ENCODE measurements at places on chromosomes 6 and 20.

GRCh38 chr6:115078555-115078954 lies 735.7 kb upstream of the HS3ST5 start:
- no peak overlapping the region for H3K4me3 ChIP-seq
- no peaks in the 10 kb centered on the region for H3K27me3 ChIP-seq
- no peaks in the 10 kb centered on the region for H3K36me3 ChIP-seq
- no peaks in the 10 kb centered on the region for H3K4me1 ChIP-seq
- no peak for DNase-seq

DNA sequence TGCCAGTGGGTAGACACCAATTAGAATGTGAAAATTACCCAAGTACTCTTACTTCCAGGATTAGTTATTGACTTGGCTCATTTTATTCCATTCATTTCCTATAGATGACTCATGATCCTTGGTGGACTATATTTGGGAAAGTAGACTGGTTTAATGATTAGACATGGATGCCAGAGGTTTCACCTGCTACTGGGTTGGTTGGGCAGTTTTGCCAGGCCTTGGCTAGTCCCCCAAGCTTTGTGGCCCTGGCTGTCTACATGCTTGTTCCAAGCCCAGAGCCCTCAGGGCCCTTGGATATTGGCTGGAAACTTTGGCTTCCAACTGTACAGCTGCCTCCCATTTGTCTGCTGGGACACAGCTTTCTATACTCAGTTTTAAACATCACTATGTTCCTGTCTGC lies 104.1 kb downstream of the ZFP64 start:
- H3K27ac ChIP-seq: no peak overlapping the region
- H3K4me1 ChIP-seq: no peaks in the 10 kb centered on the region
- DNase-seq: no peak
- peaks cover 5% of the 10 kb centered on the region for H3K36me3 ChIP-seq

DNA sequence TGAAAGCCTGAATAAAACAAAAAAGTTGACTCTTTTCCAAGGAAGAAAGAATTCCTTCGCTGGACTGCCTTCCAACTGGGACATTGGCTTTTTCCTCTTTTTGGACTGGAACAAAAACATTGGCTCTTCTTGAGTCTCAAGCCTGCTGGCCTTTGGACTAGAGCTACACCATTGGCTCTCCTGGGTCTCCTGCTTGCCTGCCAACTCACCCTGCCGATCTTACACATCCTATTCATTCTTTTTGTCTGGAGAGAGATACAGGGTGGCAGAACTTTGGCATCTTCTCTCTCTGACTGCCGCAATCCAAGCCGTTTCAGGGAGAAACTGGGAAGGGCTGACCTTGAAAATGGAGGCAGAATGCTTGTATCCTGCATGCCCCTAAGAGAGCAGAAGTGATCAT lies 20.2 kb downstream of the DDO start:
- H3K4me1 ChIP-seq: no peaks in the 10 kb centered on the region
- H3K27ac ChIP-seq: no peak overlapping the region
- H3K36me3 ChIP-seq: no peaks in the 10 kb centered on the region
- H3K4me3 ChIP-seq: no peak overlapping the region
- no peaks in the 10 kb centered on the region for H3K27me3 ChIP-seq
- DNase-seq: no peak

GRCh38 chr6:390914-391558 lies 516 bp upstream of the IRF4 start:
- peak overlapping the region; percentile 31 for H3K4me3 ChIP-seq
- H3K4me1 ChIP-seq: peaks cover 28% of the 10 kb centered on the region
- H3K36me3 ChIP-seq: no peaks in the 10 kb centered on the region
- no peak for DNase-seq

GRCh38 chr20:25032065-25032477 lies 25.9 kb downstream of the ACSS1 start:
- H3K4me1 ChIP-seq: peaks cover 16% of the 10 kb centered on the region
- no peak for DNase-seq
- no peak overlapping the region for H3K4me3 ChIP-seq
- H3K27me3 ChIP-seq: no peaks in the 10 kb centered on the region
- H3K27ac ChIP-seq: peak overlapping the region; percentile 57

GRCh38 chr20:62191781-62192559 lies 9.1 kb downstream of the MTG2 start:
- no peak overlapping the region for H3K27ac ChIP-seq
- H3K27me3 ChIP-seq: no peaks in the 10 kb centered on the region
- H3K4me3 ChIP-seq: no peak overlapping the region
- peaks cover under 1% of the 10 kb centered on the region for H3K4me1 ChIP-seq
- no peak for DNase-seq

- no peak overlapping the region for H3K4me3 ChIP-seq
- no peak overlapping the region for H3K27ac ChIP-seq
- H3K27me3 ChIP-seq: no peaks in the 10 kb centered on the region
- peaks cover 7% of the 10 kb centered on the region for H3K4me1 ChIP-seq
Measured at GRCh38 chr20:8862092-8862491, 206.8 kb upstream of the PLCB4 start.

DNA sequence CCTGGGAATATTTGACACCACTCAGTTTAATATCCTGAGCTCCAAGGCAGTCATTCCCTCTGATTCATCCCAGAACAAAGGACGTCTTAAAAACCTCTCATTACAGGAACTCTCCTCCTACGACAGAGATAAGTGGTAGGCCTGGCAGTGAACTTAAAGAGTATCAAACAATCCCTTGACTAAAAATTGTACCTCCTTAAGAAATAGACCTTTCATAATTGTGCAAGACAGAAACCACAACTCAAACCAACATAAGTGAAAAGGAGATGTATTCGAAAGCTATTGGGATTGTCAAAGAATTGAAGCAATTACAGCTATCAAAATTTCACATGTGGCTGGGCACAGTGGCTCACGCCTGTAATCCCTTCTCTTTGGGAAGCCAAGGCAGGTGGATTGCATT lies 19.1 kb upstream of the BNIP5 start:
- H3K4me1 ChIP-seq: peaks cover 5% of the 10 kb centered on the region
- no peak for DNase-seq
- no peak overlapping the region for H3K27ac ChIP-seq
- H3K27me3 ChIP-seq: no peaks in the 10 kb centered on the region
- H3K4me3 ChIP-seq: no peak overlapping the region
- no peaks in the 10 kb centered on the region for H3K36me3 ChIP-seq

GRCh38 chr20:32858189-32858588 lies 534 bp upstream of the EFCAB8 start:
- H3K36me3 ChIP-seq: peaks cover 50% of the 10 kb centered on the region
- H3K27me3 ChIP-seq: no peaks in the 10 kb centered on the region
- DNase-seq: no peak
- no peak overlapping the region for H3K27ac ChIP-seq
- no peak overlapping the region for H3K4me3 ChIP-seq

GRCh38 chr6:167350731-167351655 lies 26.1 kb downstream of the TTLL2 start:
- peak; percentile 7 for DNase-seq
- no peaks in the 10 kb centered on the region for H3K36me3 ChIP-seq
- H3K4me1 ChIP-seq: peaks cover 11% of the 10 kb centered on the region
- H3K27me3 ChIP-seq: peaks cover 60% of the 10 kb centered on the region
